Pancreas (tissue), 10 donors: ENCODE measurements at places on chromosomes 11 and 22.

DNA sequence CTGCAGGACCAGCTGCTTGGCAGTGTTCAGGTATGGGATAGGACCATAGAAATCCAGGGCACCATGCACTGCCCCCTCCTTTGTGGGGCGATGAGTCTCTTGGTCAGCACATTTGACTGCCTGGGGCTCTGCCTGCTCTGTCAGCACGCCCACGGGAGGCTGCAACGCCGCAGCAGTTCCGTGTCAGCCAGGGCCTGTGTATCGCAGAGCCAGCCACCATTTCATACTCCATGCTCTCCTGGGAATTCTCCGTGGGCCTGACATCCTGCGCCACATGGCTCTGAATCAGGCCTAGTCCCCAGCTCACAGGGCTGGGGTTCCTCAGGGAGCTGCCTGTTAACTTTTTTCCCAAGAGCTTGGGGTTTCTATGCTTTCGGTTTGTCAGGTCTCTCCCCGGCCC lies 16.9 kb upstream of the RELT start:
- DNase-seq = no peak

GRCh38 chr22:17035246-17035645 lies 27.2 kb upstream of the GAB4 start:
- no peak for DNase-seq

DNA sequence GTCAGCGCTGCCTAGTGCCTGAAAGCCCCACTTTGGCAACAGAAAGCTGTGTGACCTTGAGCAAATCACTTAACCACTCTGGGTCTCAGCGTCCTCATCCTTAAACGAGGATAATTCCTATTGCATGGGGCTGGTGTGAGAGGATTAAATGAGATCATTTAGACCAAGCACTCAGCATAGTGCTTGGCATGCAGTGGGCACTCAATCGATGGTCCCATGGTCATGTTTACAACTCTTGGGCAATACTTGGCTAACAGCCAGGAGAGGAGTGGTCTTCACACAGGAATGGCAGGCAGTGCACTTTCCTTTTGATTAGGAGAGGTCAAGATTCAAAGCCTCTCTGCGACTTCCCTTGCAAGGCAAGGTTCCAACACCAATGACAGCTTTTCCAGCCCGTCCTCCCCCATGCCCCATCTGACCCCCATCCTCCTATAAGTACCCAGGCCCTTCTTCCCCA lies 14.1 kb downstream of the TNKS1BP1 start:
- no peak for DNase-seq

DNA sequence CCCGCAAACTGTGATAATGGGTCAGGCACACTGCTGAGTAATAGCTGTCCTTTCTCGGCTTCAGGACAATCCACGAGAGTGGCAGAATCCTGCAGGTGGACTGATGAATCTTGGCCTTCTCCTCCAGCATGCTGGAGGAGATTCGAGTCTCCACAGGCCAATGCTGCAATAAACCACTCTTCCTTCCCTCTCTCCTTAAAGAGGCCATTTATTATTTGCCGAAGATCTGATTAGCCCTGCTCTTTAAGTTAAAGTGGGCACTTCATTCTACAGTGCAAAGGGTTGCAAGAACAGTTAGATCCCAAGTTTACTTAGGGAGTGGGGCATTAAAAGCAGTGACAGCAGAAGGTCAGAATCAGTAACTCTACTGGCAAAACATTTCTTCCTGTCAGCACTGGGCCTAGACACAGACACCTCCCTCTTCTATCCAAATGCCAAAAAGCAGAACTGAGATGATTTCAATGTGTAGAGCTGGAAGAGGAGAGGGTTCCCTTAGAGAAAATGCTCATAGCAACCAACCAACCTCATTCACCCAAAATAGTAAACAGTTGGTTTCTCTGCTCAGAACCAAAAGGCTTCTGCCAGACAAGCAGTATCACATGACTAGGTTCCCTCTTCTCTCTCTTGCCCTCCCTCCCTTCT lies 121.7 kb downstream of the SGSM3 start:
- no peak for DNase-seq

DNA sequence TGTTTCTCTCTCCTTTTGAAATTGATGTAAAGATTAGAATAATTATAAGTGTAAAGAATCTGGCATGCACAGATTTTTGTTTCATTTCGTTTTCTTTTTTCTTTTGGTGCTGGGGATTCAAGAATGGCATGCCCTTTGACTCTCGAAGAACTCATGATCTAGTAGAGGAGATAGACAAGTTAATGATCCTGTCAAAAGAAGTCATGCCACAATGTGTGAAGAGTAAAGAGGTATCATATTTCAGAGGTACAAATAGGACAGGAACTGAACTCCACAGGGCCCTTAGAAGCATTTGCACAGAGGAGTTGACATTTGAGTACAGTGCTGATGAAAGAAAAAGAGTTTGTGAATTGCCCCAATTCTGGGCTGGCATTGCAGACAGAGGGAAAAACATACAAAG lies 708.0 kb upstream of the ARHGAP42 start:
- no peak for DNase-seq

DNA sequence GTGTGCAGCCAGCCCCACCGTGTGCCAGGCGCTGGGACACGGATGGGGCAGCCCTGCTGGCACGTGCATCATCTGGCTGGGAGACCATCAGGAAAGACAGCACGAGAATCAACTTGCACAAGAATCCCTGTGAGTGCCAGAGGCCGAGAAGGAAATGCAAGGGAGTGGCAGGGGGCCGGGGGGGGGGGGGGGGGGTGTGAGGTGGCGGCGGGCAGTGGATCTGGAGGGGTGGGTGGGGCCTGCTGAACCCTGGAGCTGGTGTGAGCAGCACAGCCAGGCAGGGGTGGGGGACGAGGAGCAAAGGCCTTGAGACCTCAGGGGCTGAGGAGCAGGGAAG lies 14.0 kb upstream of the FLRT1 start:
- no peak for DNase-seq

GRCh38 chr22:32018056-32018455 lies 25.0 kb upstream of the SLC5A1 start:
- no peak for DNase-seq

GRCh38 chr22:19892257-19892879 lies 37.7 kb upstream of the GNB1L start:
- no peak for DNase-seq

- DNase-seq = no peak
Observed at GRCh38 chr11:71269603-71270511, 17.5 kb upstream of the SHANK2 start.

- no peak for DNase-seq
Observed at GRCh38 chr22:41526830-41527799, 17.2 kb downstream of the POLR3H start.

GRCh38 chr11:96197801-96198701 lies 144.9 kb downstream of the MAML2 start:
- no peak for DNase-seq

DNA sequence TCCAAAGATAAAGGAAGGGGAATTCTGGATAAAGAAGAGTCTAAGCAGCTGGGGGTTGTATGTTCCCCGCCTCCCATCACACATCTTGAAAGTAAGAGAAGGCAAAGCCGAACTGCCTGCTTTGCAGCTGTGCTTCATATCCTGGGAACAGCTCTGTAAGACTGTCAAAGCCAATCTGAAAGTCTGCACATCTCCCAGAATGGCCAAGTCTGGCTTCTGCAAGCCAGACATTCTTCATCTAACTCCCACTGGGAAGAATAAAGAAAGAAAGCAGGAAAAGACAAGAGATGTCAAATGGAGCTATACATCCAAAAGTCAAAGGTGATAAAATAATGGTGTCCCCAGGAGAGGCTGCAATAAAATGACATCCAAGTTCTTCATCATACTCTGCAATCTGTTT lies 15.4 kb downstream of the MORC2 start:
- DNase-seq = no peak

DNA sequence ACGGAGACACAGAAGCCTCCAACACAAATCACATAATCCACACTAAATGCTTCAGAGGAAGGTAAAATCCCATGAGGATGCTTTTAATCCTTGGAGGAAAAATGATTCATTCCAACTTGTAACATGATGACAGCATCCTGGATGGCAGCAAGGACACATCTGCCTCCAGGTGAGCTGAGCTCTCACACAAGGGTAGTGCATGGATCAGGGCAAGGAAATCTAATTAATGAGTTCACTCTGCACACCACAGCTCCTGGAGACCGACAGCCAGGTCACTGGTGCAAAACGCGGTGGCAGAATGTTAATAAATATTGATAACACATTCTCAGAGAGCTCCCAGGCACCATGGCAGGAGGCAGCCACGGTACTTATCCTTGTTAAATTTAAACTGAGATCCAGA lies 40.3 kb upstream of the CYP2D6 start:
- DNase-seq = no peak
